Epithelial cell of proximal tubule (primary cell): ENCODE measurements at places on chromosomes 3 and 15. TPM values are rescaled to one million over a fixed set of nuclear protein-coding genes. Genes with fewer than 3 reads are reported as not detected.

GRCh38 chr3:197809356-197810020 lies 18.4 kb downstream of the LRCH3 start:
- DNase-seq = no peak

DNA sequence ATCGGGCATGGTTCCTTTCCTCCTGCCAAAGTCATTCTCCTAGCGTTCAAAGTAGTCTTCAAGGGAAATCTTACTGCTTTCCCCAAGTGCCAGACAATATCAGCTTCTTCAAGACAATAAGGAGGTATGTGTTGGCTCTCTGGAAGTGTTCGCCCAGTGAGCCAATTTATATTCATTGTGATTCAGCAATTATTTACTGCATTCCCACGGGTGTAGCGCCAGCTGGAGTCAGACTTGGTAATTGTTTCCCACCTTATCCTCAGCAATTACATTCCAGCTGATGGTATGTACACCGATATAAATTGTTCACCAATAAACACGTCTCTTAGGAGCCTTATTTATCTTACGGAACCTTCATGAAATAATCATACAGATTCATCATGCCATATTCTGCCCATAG lies 103.6 kb upstream of the CTNNB1 start:
- DNase-seq = peak; percentile 12

DNA sequence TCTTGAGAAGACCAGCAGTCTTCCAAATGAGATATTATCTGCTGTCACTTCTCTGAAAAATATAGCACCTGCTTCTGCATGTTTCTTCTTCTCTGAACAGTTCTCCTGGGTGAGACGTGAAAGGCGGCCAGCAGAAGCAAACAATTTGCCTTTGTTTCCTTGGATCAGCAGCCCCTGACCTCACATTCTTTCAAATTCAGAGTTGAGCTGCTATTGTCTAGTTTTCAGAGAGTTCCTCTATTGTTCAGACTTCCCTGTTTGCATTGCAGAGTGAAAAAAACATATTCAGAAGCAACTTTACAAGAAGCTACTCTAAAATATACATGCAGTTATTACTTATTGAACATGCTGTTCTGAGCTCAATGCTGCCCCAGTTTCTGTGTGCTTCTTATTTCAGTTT lies 653.6 kb downstream of the NAALADL2 start:
- no peak for DNase-seq

GRCh38 chr3:16399473-16399872 lies 114.0 kb downstream of the RFTN1 start:
- DNase-seq = peak; percentile 74

Gene FSTL1
- total RNA-seq = 179 and 235 TPM in 2 replicates

- DNase-seq = no peak
Measured at GRCh38 chr3:174614036-174614435, 245.1 kb upstream of the NAALADL2 start.

GRCh38 chr15:72166716-72167417 lies 30.7 kb downstream of the GRAMD2A start:
- no peak for DNase-seq

Gene GPR171
- not detected in 2 replicates for total RNA-seq

DNA sequence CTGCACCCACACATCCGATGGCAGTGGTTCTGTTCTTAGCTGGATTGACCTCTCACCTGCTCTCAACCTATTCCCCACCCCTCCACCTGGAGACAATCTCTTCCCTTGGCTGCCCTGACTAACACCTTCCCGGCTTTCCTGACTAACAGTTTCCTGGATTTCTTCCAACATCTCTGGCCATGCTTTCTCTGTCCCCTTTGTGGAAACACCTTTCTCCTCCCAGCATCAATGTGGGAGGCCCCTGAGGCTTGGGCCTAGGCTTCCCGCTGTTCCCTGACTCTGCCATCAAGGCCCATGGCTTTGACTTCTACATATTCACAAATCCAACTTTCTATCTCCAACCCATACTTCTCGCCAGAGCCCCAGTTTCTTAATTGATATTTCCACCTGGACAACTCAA lies 142.8 kb upstream of the ATP2B2 start:
- DNase-seq = no peak

- DNase-seq = no peak
Measured at GRCh38 chr15:99918072-99918471, 184.8 kb upstream of the LYSMD4 start.

Gene CGNL1
- 2.5 and 3.2 TPM in 2 replicates for total RNA-seq

- DNase-seq = no peak
Measured at GRCh38 chr3:113088616-113089015, 97.8 kb downstream of the GTPBP8 start.

DNA sequence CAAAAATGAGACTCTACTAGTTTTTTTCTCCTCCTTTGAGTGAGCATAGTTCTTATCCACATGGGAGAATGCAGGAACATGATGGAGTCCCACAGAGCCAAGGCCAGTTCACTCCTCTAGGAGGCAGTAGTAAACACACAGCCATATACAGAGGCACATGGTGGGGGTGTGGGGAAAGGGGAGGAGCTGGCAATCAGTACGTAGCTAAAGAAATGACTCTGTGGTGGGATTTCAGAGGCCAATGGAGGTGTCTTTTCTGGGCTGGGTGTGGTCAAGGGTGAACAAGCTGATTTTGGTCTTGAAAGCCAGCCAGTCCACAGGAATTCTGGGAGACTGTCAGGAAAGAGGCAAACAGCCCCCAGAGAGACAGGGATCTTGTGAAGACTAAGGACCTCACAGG lies 6.6 kb upstream of the RAB11A start:
- DNase-seq = no peak

- DNase-seq = no peak
Measured at GRCh38 chr3:46731795-46732194, 14.1 kb upstream of the PRSS50 start.

Gene SCN5A
- 1.3 and 1.7 TPM in 2 replicates for total RNA-seq

Gene AADAC
- total RNA-seq = 0.29 TPM in 1 of 2 replicates, not detected in the other

Gene PRSS50
- total RNA-seq = not detected in 2 replicates

DNA sequence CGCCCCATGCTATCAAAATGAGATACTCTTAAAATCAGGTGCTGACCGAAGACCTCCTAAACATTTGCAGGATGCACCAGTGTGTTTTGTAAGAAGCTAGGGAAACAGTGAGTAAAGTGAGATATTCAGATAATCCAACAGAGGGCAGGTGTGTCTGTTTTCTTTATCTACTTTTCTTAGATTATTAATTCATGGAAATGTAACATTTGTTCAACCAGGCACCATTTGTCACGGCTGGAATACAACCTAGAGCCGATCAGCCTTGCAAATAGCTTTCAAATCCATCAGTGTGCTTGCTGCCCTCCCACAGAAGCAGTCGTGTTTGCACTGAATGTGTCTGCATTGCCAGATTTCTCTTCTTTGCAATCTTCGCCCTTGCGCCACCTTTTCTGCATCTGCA lies 201.9 kb upstream of the CHRM5 start:
- no peak for DNase-seq

DNA sequence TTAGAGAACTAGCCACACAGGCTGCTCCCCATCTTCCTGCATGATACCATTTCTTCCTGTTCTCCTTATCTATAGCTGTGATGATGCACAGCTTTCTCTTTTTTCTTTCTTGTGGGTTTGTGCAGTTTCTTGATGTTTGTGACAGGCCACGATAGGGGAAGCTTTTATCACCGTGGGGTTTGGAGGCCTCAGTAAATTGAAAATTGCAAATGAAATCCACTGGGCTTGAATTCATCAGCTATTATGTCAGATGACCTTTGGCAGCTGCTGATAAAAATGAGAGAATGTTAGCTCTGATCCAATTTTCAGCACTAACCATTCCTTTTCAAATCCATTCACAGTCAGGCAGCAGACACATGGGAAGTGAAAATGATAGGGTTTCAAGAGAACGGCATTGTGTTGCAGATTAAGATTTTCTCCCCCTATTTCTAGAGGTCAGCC lies 176.9 kb upstream of the SOX2 start:
- DNase-seq = no peak

GRCh38 chr3:139124197-139124596 lies 79.5 kb upstream of the PRR23C start:
- DNase-seq = no peak

Gene GABRR3
- total RNA-seq = not detected in 2 replicates

GRCh38 chr3:181328346-181328745 lies 338.8 kb upstream of the DNAJC19 start:
- no peak for DNase-seq

DNA sequence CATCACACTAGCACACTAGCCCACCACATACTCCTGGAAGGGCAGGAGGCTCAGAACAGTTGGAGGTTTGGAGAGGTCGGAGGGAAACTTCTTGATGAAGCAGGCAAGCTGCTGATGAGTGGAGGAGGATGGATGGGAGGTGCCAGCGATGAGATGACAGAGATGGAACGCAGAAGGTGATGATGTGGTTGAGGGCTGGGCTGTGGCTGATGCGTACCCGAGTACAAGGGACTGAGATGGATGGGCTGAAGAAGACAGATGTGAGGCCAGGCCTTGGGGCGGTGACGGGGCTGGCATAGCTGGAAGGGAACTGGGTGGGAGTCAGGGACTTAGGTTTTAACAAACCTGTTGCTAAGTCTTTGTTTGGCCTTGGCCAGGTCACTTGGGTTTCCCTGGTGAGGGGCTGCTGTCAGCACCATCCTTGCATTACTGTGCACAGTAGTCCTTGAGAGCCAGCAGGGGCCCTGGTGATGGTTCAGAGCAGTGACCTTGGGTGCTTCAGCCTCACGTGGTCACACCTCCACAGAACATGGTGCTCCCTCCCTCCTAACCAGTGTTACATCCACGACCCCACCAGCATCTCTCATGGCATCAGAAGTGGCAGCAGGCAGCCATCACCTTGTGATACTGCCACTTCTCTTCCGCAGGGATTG lies 164.5 kb downstream of the SLCO3A1 start:
- no peak for DNase-seq

Gene AP3B2
- under 0.01 and 0.07 TPM in 2 replicates for total RNA-seq

GRCh38 chr3:105401691-105402149 lies 35.0 kb downstream of the ALCAM start:
- peak; percentile 75 for DNase-seq

Gene GOLGA8R
- 0.22 TPM in 1 of 2 replicates, not detected in the other for total RNA-seq

Gene XYLB
- 2.5 and 7.8 TPM in 2 replicates for total RNA-seq

Gene ALDH1A2
- total RNA-seq = 18.7 and 72.1 TPM in 2 replicates

Gene MITF
- total RNA-seq = 40.0 and 59.7 TPM in 2 replicates

Gene GPD1L
- 5.8 and 11.2 TPM in 2 replicates for total RNA-seq

Gene CASR
- total RNA-seq = 0.06 TPM in 1 of 2 replicates, not detected in the other

DNA sequence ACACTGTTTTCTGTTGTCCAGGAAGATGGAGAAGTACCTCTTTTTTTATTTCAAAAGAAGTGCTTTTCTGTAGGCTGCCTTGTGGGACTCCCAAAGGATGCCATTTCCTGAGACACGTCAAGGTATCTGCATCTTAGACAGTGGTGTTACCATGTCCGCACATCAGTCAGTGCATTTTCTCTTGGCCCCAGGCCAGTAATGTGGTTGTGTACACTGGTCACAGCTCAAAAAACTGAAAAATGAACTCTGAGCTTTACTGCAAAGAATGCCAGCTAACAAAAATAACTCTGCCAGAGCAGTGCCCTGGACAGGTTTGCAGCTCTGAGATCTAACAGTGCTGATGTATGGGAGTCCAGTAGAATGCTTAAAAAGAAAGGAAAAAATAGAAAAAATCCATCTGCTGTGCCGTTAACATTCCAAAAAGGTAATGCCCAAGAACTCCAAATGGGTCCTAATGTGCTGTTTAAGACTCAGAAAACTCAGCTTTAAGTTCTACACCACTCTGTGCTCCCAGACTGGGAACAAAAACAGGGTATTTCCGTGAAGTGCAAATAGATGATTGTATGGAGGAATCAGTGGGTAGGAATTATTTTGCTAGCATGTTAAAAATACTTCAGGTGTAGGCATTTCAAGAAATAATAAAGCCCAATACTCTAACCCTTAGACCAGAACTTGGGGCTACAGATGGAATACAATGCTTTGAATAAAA lies 315.9 kb downstream of the FEZF2 start:
- no peak for DNase-seq

Gene TMEM40
- total RNA-seq = 3.0 and 11.8 TPM in 2 replicates

DNA sequence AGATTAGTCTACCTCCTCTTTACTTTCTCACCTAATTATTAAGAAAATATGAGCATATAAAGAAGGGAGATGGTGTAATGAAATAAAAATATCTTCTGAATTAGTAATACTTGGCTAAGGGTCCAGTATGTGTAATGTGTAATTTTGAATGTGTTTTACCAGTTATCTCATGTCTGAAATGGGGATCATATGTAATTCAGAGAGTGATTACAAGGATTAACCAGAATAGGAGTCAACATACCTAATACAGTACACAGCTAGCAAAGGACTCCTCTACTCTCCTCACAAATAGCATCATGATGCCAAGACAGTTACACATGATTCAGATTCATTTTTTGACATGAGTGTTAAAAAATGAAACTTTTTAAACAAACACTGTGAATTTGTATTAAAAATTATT lies 570.4 kb downstream of the SI start:
- DNase-seq = no peak

DNA sequence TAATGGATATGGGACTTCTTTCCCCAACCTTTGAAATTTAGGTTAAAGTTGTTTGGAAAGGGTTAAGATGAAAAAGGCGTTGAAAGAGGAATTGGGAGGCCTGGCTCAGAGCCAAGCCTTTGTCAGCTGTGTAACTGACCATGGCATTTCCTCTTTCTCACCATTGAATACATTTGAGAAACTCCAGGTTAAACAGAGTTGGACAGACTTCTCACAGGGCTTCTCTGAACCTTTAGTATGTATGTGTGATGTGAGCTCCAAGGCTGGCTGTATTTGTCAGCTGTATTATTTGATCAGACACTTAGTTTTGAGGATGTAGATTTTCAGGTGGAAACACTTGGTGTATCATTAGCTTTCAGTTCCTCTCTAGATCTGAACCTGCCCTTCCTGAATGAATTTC lies 136.4 kb upstream of the GOLGA6L4 start:
- DNase-seq = no peak

- DNase-seq = no peak
Measured at GRCh38 chr3:189342811-189343210, 171.0 kb downstream of the TPRG1 start.
